ENCODE measurements at places on chromosomes 1 and 21. TPM values are rescaled to one million over a fixed set of nuclear protein-coding genes. Genes with fewer than 3 reads are reported as not detected.
A peak's percentile ranks its signal among the peaks of the same experiment; 100 is the strongest.

KRTAP19-3 gene
- total RNA-seq, result not detected

LAMTOR5 gene
- 97.7 TPM for total RNA-seq

ZNF683 gene
- not detected for total RNA-seq

LCE2C gene
- total RNA-seq, result not detected

ARHGAP29 gene
- 159 TPM for total RNA-seq

HRNR gene
- total RNA-seq, result not detected

GRCh38 chr1:182995894-182996293, 27.3 kb upstream of the LAMC1 start:
- no peak for DNase-seq

GRCh38 chr1:229714964-229715603, 89.0 kb downstream of the URB2 start:
- no peak for DNase-seq

DNA sequence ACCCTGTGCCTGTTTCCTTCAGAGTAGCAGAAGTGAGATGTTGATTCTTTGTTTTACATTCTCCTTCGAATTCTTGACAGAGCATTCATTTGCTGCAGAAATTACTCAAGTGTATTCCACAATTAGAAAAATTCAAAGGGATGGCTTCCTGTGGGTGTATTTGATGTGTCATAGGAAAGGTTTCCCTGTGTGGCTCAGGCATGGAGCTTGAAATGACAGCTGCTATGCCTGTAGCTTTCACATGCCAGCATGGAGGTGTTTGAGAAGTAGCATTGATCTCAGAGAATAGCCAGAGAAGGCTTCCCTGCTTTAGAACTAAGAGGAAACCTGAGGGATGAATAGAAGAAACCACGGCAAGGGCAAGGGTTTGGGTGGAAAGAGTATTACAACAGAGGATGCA, 317.2 kb upstream of the DEPDC1 start:
- no peak for DNase-seq

DNA sequence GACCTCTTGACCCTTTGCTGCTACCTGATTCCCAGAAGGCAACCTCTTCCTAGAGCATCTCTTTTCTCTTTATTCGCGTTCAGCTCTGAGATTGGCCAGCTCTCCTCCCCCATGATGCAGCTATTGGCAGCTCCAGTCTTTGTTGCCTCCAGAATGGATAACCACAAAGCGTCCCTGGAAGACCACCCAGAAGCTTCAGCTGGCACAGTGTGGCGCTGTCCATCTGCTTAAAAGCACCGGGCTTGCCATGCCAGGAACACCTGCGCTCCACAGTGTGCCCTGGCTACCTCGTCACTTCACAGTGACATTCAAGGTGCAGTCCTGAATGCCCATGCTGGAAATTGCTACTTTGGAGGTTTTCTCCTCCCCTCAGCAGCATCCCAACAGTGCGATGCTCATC, 353.9 kb downstream of the LMO4 start:
- no peak for DNase-seq

- no peak for DNase-seq
These were observed 17.7 kb upstream of the OBSCN start for GRCh38 chr1:228190182-228190581.

GRCh38 chr1:218254296-218254946, 30.7 kb upstream of the RRP15 start:
- DNase-seq, result no peak

DNA sequence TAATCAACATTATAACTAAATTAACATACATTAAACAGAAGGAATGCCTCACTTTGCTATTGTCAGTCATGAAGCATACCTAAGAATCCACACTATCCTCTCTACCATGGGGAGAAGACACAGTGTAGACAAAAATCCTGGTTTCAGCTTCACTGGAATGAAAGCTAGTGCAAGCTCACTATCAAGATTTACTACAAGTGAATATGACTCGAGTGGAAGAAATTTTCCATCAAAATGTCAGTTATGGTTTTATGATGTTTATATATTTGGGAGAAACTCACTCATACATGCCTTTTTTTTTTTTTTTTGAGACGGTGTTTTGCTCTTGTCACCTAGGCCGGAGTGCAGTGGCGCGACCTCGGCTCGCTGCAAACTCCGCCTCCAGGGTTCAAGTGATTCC, 424.3 kb downstream of the KCNT2 start:
- DNase-seq, result no peak

GRCh38 chr1:159831412-159832141, 4.9 kb downstream of the SLAMF8 start:
- no peak for DNase-seq

DNA sequence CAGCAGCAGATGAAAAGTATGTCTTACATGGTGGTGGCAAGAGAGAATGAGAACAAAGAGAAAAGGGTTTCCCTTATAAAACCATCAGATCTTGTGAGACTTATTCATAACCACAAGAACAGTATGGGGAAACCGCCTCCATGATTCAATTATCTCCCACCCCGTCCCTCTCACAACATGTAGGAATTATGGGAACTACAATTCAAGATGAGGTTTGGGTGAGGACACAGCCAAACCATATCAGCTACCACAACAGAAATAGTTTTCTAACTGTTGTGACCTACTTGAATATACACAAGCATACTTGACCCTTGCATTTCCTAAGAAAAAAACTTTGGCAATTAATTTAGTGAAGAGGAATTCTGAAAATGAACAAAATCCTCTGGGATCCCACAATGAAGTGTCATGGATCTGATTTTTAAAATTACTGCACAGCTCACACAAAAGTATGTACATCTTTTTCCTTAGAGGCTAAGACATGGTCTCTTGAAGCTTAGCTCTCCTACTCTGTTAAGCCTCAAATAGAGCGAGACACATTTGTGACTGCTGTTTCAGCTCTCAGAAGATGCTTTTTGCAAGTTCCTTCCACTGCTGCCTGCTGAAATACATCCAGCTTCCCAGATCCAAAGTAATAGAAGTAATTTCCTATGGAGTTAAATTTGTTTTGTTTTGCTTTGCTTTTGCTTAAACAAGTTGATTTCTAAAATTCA, 265.8 kb downstream of the DPYD start:
- DNase-seq, result no peak

DNA sequence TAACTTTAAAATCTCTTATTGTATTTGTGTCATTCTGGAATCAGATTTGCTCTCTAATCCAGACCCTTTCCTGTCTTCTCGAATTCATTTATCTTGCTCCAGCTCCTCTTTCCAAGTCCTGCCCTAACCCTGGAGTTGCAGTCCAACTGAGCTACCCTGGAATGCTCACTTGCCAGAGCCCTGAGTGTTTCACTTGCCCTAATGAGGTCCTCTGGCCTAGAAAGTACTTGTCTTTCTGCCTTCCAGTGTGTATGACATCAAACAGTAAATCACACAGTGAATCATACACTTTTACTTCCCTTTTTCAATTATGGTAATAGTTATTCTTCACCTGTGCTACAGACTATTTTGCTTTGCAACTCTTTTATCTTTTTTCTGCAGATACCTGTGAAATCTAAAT, 96.9 kb downstream of the NEK7 start:
- no peak for DNase-seq

- no peak for DNase-seq
These were observed 228.9 kb upstream of the TMEM51 start for GRCh38 chr1:14924455-14925331.

- DNase-seq, result no peak
These were observed 1.1 kb upstream of the ZNF496 start for GRCh38 chr1:247332623-247333361.

DNA sequence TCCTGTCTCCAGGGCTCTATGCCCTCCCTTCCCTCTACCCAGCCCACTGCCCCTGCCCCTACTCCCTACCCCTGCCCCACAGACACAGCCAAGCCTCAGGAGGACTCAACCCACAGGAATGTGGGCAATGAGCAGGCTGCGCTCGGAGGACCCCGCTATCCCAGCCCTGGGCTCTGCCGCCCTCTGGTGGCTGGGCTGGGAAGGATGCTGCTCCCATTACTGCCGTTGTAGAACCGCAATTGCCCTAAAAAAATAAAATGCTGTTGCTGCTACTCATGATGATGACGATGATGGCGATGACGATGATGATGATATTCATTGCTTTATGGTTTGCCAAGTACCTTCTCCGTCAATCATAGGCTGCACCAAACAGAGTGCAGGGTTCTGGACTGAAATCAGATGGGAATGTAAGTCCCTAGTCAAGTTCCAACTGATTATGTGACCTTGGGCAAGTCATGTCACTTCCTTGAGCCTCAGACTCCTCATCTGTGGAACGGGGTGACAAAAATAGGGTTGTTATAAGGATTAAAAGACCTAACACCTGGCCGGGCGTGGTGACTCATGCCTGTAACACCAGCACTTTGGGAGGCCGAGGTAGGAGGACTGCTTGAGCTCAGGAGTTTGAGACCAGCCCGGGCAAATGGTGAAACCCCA, 24.6 kb downstream of the ARHGEF19 start:
- DNase-seq, result peak; percentile 35

- no peak for DNase-seq
These were observed 49.0 kb downstream of the SIM2 start for GRCh38 chr21:36747815-36748383.

- DNase-seq, result no peak
These were observed 238.0 kb downstream of the TM2D1 start for GRCh38 chr1:61486783-61487536.

- DNase-seq, result no peak
These were observed 27.2 kb downstream of the CD34 start for GRCh38 chr1:207883660-207884250.

- DNase-seq, result no peak
These were observed 251.9 kb downstream of the DPYD start for GRCh38 chr1:97668945-97669344.

GRCh38 chr1:117089996-117090395, 29.9 kb downstream of the TTF2 start:
- no peak for DNase-seq

DNA sequence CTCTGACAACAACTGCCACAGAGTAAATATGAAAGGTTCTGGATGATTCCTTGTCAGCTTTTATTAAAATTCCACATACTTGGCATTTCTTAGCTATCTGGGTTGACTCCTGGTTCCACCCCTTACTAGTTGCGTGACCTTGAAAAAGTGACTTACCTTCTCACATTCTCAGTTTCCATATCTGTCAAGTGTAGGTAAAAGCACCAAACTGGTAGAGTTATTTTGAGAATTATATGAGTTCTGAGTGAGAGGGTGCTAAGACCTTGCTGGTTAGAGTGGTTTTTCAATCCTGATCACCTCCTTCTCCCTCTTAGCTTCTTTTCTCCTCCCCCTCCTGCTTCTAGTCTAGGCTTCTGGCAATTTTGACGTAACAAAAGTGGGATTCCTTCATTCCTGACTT, 83.4 kb upstream of the ABCD3 start:
- no peak for DNase-seq

Data from pulmonary artery endothelial cell (primary cell).